ENCODE measurements at places on chromosomes 1 and 21.

DNA sequence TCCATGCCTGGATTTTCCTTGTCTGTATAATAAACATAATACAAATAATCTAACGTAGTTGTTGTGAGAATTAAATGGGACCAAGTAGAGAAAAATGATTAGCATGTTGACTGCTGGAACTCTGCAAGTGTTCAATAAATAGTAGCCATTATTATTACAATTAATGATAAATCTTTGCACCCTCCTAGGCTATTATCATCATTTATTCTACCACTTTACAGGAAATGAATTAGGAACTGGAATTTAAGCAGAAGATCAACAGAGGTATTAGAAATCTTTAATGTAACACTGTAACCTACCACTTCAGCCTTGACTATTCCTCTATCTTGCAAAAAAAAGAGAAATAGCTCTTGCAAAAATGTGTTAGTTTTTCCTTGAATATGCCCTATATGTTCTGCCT is 61.9 kb upstream of the TTC39A start:
- DNase-seq, result no peak

- DNase-seq, result peak; percentile 49
These were observed 39.3 kb upstream of the HMGN1 start for GRCh38 chr21:39388038-39388810.

GRCh38 chr1:209250861-209251636 is 332.5 kb upstream of the CAMK1G start:
- no peak for DNase-seq

DNA sequence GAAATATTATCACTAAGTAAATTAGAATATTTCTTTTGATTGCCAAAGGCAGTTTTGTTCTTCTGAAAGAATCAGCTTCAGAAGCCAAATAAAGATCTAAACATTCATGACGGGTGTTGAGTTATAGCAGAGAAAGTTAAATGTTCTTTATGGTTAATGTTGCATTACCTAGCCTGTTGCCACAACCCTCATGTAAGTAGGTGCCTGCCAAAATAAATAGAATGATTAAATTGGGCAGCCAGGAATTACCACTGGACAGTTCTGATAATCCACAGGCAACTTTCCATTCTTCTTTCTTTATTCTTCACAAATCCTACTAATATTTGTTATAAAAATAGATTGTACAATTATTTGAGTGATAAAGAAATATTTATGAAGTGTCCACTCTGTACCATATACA is 217.9 kb upstream of the NRIP1 start:
- DNase-seq, result no peak

DNA sequence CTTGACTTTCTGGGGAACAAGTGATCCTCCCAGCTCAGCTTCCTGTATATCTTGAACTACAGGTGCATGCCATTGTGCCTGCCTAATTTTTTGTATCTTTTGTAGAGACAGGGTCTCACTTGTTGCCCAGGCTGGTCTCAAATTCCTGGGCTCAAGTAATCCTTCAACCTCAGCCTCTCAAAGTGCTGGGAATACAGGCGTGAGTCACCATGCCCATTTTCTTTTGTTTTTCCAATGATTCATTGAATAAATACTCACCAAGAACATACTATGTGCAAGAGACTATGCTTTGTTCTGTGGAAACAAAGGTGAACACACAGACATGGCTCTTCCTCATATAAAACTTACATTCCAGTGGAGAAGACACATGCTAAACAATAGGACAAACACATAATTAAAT is 407.8 kb upstream of the DAB1 start:
- no peak for DNase-seq

DNA sequence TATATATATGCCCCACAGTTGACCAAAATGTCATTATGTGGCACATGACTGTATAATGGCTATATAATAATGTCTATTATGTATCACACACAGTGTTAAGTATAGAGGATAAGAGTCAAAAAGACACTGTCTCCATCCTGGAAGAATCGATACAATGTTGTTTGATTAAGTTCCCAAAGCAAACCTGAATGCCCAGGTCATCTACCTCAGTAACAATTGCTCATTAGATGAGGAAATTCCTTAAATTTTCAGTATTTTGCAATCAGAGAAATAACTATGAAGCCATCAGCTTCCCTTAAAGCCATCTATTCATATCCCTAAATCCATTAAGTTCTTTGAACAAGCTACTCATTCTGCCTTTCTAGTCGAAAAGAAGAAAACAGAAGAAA is 10.0 kb downstream of the FOXJ3 start:
- no peak for DNase-seq

Data from right renal pelvis (tissue), 4 donors.